Thyroid gland (tissue), 4 donors: ENCODE measurements at places on chromosomes 5 and 9. TPM values are rescaled to one million over a fixed set of nuclear protein-coding genes. Genes with fewer than 3 reads are reported as not detected.
A peak's percentile ranks its signal among the peaks of the same experiment; 100 is the strongest.

DNA sequence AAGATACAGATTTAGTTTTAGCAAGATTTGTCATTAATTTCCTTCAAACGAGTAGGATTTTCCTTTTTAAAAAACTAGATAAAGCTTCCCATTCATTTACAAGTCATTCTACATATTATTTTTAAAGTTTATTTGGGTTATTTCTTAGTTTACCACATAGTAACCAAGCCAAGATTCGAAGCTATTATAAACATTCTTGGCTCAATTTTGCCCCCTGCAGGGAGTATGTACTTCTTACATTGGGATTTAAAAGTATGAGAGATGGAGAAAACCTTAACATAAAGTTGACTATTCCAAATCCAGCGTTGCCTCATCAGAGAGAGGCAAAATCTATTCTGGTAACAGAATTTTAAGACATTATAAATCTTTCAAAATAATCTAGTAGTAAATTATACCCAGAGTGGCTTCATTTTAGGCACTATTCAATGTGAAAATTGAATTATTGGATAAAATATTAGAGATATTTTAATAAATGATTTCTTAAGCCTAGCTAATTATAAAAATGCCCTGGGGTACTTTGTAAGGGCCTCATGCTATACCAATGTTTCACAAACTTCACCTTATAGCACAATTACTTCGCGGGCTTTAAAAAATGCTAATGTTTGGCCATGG is 39.1 kb downstream of the FBN2 start:
- DNase-seq: no peak
- H3K27ac ChIP-seq: no peak overlapping the region
- no peaks in the 10 kb centered on the region for H3K4me1 ChIP-seq
- no peaks in the 10 kb centered on the region for H3K36me3 ChIP-seq
- no peak overlapping the region for H3K4me3 ChIP-seq

DNA sequence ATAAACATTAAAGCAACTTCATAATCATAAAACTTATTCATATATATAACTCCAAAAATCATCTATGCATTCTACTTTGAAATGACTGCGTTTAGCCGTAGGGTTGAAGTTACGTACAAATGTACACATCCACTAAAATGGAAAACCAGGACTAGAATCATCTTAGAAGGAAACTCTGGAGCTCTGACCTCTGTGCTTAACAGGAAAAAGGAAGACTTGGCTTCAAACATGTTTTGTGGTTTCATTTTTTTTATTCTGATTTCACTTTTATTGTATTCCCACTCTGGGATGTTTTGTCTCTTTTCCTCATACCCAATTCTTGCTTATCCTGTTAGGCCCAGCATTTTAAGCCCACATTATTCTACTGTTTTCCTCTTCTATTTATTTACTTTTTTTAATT is 44.9 kb downstream of the GRAMD2B start:
- H3K27me3 ChIP-seq: no peaks in the 10 kb centered on the region
- no peak overlapping the region for H3K4me3 ChIP-seq
- peaks cover 21% of the 10 kb centered on the region for H3K36me3 ChIP-seq
- H3K4me1 ChIP-seq: peaks cover 39% of the 10 kb centered on the region

DNA sequence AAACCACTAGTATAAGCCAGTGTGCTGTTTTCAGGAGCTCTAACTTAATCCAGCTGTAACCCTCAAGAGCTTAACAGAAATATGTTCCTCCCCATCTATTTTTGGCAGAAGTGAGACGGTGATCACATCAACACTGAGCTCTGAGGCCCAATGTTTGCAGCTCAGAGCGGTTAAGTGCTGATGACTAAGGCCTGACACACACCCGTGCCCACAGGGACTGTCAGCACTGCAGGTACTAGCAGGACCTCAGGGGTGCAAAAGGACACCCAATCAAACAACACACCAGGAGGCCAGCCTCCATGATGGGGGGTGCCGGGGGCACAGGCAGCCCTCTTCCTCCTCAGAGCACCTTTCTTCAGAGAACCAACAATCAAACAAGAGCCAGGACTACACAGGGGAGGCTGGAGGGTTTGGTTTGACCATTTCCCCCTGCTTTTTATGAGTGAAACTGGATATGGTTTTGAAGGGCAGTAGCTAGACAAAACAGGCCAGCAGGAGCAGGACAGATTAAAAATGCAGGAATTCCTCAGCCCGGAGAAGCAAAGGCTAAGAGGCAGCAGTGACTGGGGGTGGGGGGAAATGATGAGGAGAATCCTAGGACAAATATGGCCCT is 61.3 kb downstream of the RAPGEF1 start:
- peak overlapping the region; percentile 91 for H3K27ac ChIP-seq
- peaks cover 40% of the 10 kb centered on the region for H3K4me1 ChIP-seq
- DNase-seq: peak; percentile 64

DNA sequence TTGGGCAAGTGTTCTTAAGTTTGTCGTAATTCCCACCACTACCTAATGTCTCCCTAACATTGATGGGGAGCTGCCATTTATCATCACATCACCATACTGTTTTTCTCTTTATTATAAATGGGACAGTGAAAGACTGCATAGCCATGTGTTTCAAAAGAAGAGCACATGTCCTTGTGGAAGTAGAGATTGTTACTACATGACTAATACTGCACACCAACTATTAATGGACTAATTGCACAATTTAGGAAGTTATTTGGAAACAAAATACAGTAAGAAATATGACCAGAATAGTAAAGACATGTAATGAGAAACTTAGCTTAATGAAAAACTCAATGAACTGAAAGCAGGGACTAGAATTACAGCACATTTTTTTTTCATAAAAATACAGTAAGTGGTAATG is 12.0 kb upstream of the ELOVL7 start:
- no peaks in the 10 kb centered on the region for H3K4me1 ChIP-seq
- DNase-seq: no peak
- H3K27me3 ChIP-seq: no peaks in the 10 kb centered on the region
- no peak overlapping the region for H3K27ac ChIP-seq
- no peaks in the 10 kb centered on the region for H3K36me3 ChIP-seq

DNA sequence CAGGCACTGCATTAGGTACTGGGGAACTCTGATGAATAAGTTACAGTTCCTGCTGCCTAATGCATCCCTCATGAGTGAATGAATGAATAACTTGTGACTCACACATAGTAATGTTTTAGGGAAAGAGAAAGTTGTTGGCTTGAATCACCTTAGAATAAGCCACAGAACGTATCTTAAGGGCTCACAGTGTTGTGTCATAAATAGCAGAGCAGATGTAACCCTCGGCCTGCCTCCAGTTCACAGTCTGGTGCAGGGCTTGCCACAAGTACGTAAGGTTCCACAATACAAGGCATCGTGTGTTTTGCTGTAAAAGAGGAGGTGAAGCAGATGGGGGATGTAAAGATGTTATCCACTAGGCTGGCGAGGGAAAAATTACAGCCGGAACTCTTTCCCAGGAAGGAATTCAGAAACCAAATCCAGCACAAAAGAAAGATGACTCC is 218.7 kb downstream of the TRPM3 start:
- DNase-seq: no peak
- no peak overlapping the region for H3K4me3 ChIP-seq
- no peaks in the 10 kb centered on the region for H3K4me1 ChIP-seq
- no peaks in the 10 kb centered on the region for H3K36me3 ChIP-seq

DNA sequence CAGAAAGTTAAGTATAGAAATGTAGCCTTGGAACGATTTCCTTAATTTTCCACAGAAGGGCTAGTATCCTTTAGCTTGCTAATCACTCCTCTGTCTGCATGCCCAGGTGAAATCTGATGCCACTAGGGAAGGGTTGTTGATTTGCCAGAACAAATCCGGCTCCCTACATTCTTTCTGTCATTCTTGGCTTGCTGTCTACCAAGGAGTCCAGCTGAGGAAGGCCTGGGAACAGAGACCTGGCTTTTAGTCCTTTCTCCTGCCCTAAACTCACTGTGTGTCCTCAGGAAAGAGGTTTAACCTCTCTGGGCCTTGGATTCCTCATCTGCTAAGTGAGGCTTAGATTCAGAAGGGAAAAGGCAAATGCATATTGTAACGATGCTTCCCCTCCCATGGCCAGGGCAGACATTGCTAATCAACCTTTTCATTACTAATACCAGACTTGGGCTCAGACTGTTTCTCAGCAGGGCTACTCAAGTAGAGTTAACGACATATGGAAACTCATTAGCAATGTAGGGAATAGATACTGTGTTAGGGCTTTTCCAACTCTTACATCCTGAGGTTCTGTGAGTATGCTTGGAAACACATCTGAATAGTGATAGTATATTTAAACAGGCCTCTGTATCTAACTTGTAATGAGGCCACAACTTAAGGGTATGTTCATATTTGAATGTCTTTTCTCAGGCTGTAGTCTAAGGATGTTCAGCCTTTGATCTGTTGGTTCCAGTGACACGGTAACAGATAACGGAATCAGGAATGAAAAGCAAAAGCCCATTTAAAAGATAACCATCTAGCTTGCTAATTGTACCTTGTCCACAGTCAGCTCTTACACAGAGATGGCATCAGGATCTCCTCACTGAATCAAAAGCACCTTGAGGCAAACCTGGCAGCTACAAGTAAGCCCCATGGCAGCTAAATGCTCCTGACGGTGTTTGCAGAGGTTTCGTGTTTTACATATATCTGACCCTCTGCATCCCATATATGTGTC is 4.1 kb downstream of the GALNT10 start:
- H3K4me3 ChIP-seq: no peak overlapping the region
- no peaks in the 10 kb centered on the region for H3K36me3 ChIP-seq
- H3K27ac ChIP-seq: peak overlapping the region; percentile 46
- H3K4me1 ChIP-seq: peaks cover 69% of the 10 kb centered on the region

Gene IL17B
- not detected for total RNA-seq

DNA sequence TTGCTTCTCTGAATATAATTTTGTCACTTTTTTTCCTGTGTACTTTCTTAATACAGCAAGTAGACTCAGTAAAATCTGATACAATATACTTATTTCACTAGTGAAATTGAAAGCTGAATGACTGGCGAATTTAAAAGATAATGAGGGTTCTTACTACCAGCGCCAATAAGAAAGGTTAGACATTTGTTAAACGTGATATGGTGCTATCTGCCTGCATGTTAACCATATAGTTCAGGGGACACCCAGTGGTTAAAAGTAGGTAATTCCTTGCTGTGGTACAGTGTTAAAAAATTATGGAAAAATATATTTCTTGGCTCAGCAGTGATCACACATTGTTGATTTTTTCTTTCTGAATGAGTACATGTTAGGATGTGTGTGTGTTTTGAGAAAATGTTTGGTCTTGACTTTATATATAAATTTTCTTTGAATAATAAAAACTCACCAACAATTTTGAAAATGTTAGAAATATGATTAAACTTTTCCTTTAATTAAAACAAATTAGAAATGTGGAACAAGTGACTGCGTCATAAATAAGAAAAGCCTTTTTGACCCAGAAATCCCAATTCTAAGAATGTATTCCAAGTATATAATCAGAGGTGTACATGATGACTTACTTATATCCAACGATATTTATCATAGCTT is 25.8 kb downstream of the CAST start:
- H3K27me3 ChIP-seq: no peaks in the 10 kb centered on the region
- no peaks in the 10 kb centered on the region for H3K4me1 ChIP-seq
- H3K36me3 ChIP-seq: no peaks in the 10 kb centered on the region
- H3K27ac ChIP-seq: no peak overlapping the region
- DNase-seq: no peak

- DNase-seq: no peak
- no peaks in the 10 kb centered on the region for H3K27me3 ChIP-seq
- peaks cover 6% of the 10 kb centered on the region for H3K4me1 ChIP-seq
- no peaks in the 10 kb centered on the region for H3K36me3 ChIP-seq
- H3K4me3 ChIP-seq: no peak overlapping the region
These were observed 368.7 kb downstream of the MLLT3 start for GRCh38 chr9:20253635-20254034.

DNA sequence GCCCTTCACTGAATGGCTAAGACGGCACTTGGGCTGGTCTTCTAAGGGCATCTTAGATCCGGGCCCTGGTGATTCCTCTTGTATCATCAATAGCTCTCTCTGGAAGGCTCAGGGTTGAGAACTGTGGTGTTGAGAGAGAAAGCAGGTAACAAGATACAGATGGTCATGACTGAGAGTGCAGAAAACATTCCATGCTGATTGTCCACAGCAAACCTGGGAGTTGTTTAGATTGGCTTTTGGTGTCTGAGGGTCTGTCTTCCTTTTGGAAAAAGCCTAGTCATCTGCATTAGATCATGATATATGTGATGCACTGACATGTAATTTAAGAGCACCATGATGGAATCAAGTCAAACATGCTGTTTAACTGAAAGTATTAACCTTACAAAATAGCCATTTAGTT is 331.9 kb downstream of the ADAMTS6 start:
- no peak for DNase-seq
- H3K27me3 ChIP-seq: no peaks in the 10 kb centered on the region
- no peak overlapping the region for H3K4me3 ChIP-seq
- H3K36me3 ChIP-seq: no peaks in the 10 kb centered on the region

DNA sequence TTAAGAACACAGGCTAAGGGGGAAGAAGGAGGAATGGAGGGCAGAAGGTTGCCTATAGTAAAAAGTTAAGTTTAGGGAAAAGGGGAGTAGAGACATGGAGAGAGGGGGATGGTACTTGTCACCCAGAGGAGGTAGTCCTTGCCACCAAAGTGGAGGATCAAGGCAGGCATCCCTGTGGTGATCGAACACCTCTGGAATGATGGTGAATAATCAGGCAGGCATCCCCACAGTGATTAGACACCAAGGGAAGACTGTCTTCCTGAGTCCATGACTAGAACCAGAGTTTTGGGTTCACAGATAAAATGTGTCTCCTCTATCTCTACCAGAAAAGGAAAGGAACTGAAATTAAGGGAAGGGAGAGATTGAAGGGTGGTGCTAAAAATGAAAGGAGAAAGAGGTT is 19.2 kb upstream of the HMGCS1 start:
- no peaks in the 10 kb centered on the region for H3K4me1 ChIP-seq
- no peak for DNase-seq
- no peak overlapping the region for H3K4me3 ChIP-seq
- no peaks in the 10 kb centered on the region for H3K36me3 ChIP-seq
- H3K27me3 ChIP-seq: no peaks in the 10 kb centered on the region
- no peak overlapping the region for H3K27ac ChIP-seq

DNA sequence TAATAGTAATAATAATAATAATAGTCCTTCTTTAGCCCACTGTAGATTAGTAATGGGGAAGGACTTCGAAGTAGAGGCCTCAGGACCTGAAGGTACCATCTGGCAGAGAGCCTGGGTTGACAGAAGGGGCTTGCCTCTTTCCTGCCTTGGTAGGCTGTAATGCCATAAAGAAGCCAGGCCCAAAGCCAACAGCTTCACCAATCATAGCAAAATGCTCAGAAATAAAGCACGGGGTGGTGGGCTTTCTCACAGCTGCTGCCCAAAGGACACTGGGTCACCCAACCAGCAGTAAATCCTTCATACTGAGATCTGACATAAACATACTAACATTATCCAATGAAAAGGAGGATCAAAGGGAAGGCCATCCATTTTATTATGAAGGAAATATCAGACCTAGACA is 70.7 kb downstream of the SUSD1 start:
- H3K4me3 ChIP-seq: no peak overlapping the region
- H3K27ac ChIP-seq: no peak overlapping the region
- H3K27me3 ChIP-seq: no peaks in the 10 kb centered on the region
- no peak for DNase-seq
- no peaks in the 10 kb centered on the region for H3K4me1 ChIP-seq
- no peaks in the 10 kb centered on the region for H3K36me3 ChIP-seq

Gene LCN9
- total RNA-seq: not detected

Gene PCDHGA2
- total RNA-seq: 5.7 TPM

GRCh38 chr9:114799925-114800324 is 5.9 kb downstream of the TNFSF15 start:
- no peak overlapping the region for H3K27ac ChIP-seq
- no peak for DNase-seq
- no peaks in the 10 kb centered on the region for H3K36me3 ChIP-seq
- H3K27me3 ChIP-seq: no peaks in the 10 kb centered on the region
- H3K4me1 ChIP-seq: no peaks in the 10 kb centered on the region
